ENCODE measurements at places on chromosomes 5 and 9.

DNA sequence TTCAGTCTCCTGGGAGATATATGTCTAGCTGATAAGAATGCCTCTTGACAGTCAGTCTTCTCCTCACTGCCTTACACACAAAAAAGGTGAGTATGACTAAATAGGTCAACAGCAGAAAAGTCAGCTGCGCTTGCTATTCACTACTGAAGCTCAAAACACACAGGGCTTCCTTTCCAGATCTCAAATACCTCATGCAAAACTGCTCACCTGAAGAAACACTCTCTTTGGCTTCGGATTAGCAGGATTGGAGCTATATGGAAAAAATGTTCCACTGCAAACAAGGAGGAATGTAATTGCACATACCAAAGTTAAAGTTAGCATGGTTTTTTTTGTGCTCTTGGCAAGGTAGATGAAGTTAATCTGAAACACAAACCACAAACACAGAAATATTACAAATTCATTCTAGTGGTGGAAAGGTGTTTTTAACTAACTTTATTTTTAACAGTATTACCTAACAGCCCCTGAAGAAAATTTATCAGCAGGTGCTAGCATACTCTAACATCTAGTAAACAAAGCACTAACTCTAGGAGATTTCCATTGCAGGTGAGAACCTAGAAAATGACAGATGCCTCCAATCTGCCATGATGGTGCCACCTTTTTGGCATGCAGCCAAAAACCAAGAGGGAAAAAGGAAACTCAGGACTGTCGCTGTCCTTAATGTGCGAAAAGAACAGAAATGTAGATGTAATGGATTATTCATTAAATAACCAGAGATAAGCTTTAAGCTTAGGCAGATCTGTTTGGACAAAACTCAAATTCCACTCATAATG, 31.8 kb downstream of the ERMP1 start:
- no peak for DNase-seq

- DNase-seq, result no peak
Observed at GRCh38 chr5:9495121-9495520, 50.8 kb downstream of the SEMA5A start.

DNA sequence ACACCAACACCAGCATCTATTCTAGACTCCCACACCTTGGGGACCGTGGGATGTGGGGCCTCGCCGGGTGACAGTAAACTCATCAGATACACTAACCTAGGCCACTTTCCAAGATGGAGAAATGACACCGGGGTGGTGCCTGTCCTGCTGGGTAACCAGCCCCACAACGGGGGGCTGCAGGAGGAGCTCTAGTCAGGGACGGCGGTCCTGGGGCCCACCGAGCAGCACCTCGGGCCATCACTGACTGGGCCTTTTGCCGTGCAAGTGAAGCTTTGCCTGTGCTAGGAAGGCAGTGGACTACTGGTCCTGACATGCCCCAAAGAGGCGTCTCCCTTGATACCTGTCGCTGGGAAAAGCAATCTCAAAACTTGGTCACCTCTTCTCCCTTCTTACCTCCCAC, 260.3 kb upstream of the IRX1 start:
- DNase-seq, result no peak

DNA sequence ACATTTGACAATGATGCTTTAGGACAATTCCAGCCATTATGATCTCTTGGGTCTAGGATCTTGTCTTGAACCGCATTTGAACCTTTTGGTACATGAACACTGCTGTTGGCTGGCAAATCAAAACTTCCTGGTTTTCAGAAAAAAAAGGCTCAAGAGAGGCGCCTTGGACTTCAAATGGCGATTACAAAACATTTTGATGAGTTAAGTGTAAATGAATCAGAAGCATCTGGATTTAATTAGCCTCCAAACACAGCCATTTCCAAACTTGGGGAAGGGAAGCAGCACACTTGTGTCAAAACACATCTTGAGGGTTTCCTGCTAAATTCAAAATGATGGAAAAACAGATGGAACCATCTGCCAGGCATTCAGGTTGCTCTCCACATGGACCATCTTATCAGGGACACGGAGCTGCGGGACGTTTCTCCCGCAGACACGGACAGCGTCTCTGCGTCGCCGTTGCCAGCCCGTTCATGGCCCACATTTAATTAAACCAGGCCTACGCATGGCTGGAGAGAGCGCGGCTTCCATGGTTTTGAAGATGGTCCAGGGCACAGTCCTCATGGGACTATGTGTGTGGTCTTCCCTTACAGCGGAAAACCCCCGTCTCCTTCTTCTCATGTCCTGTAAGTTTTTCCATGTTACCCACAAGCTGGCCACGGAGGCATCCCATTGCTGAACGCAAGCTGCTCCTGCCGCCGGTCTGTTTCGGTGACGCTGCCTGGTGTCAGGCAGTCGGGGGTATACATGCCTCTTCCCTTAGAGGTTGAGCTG, 55.8 kb upstream of the PTCH1 start:
- DNase-seq, result no peak

GRCh38 chr9:33934188-33934878, 114.4 kb downstream of the UBAP2 start:
- DNase-seq, result no peak

DNA sequence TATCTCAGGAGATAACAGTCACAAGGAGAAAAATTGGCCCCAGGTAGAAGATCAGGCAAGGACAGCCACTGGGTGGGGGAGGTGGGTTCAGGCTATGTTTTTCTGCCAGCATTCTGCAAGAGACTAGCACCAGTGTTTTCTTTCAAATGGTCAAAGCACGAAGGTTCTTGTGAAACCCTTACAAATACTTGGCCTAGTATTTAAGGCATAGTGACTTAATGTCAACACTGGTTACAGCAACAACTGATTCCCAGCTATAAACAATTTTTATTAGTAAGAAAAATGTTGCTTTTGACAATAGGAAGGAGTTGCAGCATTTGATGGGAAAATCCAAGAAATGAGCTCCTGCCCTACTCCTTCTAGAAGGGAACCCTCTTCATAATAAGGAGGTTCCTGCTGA, 349.6 kb downstream of the SLIT3 start:
- no peak for DNase-seq

DNA sequence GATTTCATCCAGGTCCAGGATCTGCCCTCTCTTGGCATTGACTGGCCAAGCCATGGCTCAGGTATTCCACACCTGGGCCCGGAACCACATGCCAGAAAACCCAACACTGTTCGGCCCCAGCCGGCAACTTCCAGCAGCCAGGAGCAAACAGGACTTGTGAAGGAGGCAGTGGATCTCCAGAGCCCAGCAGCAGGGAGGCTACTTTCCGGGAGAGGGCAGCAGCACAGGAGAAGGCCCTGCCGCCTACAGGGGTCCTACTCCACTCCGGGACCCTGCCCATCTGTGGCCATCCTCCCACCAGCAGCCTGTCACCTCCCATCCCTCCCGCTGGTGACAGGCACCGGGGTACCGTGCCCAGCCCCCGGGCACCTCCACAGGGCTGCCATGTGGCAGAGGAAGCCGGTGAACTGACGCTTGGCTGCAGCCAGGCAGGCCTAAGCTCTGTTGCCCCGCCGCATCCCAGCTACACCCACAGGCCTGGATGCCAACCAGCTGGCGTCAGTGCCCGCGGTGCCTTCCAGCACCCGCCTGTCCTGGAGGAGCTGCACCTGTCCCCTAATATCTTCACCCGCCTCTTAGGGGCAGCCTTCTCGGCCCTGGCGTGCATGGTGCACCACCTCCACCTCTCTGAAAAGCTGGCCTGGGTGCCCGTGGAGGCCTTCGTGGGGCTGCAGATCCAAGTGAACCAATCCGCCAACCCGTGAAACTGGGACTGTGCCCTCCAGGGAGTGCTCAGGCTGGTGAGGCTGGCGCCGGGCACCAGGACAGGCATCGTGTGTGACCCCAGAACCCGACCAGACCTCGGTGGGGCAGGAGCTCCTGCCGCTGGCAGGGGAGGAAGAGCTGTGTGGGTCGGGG, 18.9 kb upstream of the SLC30A5 start:
- DNase-seq, result no peak

- DNase-seq, result no peak
Observed at GRCh38 chr9:114338187-114338586, 8.5 kb downstream of the ORM2 start.
